ENCODE measurements at places on chromosomes 1 and 21. TPM values are rescaled to one million over a fixed set of nuclear protein-coding genes. Genes with fewer than 3 reads are reported as not detected.

The CAMK2N1 gene
- total RNA-seq = 31.9 TPM

The FCGR2B gene
- 6.4 TPM for total RNA-seq

The PDE9A gene
- 102 TPM for total RNA-seq

The LENEP gene
- not detected for total RNA-seq

The ELAPOR1 gene
- total RNA-seq = 0.33 TPM

The HDGF gene
- 122 TPM for total RNA-seq

The TRIM45 gene
- 2.3 TPM for total RNA-seq

The AZIN2 gene
- total RNA-seq = 1.4 TPM

The KRTAP12-2 gene
- total RNA-seq = not detected

DNA sequence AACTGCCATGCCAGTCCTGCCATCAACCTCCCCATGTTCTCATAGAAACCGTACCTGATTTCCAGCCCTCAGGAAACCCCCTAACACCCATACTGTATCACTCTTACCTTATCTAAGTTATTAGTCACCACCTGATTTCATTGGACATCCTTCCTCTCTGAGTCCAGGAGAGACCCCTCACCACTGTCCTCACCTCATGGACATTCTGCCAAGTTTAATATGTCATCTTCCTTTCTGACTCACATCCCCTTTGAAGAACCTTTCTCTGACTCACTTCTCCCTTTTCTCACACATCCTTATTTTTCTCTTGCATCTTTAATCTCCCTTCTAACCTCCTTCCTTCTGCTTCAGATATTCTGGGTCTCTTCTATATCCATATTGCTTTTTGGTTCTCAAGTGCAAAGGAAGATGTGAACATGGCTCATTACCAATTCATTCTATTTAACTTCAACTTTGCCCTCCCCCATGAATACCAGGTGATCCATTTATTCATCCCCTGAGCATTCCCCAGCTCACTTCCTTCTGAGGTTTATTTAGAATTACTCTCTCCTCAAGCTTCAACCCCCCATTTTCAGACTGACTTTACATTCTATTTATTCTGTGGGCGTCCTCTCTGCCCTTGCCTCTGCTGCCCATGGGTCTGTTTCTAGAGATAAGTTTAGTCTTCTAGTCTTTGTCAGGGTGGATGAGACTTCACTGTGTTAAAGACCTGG is 206.8 kb upstream of the ESRRG start:
- DNase-seq = no peak

DNA sequence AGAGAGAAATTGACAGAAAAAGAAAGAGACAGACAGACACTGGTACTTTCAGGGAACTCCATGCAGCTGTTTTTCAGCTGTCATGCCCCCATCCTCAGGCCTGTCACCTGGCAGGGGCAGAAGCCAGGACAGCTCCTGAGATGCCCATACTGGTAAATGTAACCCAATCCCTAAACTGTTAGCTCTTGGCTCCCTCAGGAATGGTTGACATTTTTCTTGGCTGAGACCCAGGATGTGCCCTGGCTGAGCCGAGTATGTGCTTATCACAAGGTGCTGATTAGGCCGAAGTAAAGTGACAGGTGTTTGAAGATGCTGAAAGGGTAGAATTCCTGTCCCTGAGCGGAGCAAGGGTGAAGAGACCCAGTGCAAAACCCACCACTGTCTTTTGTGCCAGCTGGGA is 50.7 kb downstream of the PGM1 start:
- no peak for DNase-seq

- DNase-seq = no peak
Observed at GRCh38 chr1:9434247-9435152, 104.8 kb upstream of the SLC25A33 start.

DNA sequence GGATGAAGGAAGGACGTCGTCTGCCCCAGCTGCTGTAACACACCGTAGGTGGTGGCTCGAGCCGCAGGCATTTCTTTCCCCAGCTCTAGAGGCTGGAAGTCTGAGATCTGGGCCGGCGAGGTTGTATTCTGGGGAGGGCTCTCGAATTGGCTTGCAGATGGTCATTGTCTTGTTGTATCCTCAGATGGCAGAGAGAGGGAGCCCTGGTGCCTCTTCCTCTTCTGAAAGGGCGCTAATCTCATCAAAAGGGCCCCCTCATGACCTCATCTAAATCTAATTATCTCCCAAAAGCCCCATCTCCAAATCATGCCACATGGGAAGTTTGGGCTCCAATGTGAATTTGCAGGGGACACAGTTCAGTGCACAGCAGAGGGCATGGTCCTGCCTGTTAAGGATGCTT is 109.0 kb downstream of the SIK1 start:
- DNase-seq = no peak

- DNase-seq = no peak
Observed at GRCh38 chr1:224106568-224107281, 7.2 kb upstream of the FBXO28 start.

DNA sequence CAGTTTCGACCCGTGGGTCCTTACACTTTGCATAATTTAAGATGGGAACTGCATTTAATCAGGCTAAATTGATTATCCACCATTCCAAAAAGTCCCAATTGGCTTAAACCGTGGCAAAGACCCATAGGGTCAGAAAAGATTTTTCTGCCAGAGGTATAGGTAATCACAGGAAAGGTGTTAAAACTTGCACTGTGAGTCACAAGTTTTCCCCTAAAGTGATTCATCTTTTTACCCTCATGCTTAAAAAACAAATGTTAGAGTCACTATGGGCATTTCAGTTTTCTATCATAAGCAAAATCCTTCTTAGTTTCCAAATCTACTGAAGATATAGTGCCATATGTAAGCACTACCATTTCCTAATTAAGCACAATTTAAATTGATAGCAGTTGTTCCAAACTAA is 1079.8 kb downstream of the ADGRL2 start:
- no peak for DNase-seq

DNA sequence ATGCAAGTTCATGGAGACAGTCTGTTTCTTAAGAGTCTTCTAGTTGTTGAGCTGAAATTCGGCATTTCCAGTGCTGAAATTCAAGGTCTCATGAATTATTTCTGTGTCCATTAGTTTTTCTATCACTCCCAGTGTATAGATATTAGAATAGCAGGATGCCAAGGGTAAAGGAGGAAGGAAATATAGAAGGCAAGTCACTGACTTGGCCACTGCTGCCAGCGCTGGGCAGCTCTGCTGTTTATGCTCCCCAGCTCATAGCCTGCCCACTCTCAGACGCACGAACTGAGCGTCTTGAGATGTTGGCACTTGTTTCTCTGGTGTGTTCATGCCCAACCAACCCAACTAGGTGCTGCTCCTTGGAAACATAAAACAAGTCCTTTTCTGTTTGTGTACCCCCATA is 110.1 kb downstream of the SLC45A1 start:
- DNase-seq = peak; percentile 88

GRCh38 chr1:192516776-192517297 is 58.7 kb upstream of the RGS1 start:
- DNase-seq = no peak

DNA sequence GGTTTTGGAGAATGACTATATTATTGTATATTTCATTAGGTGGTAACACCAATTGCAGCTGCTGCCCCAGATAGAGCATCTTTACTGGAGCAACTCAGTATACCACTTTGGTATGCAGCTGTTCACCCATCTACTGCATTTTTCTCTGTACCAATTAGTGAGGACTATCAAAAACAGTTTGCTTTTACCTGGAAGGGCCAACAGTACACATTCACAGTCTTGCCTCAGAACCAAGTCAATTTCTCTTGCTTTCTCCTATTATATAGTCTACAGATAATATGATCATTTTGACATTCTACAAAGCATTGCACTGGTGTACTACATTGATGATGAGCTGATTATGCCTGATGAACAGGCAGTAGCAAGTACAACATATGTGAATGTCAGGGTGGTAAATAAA is 99.3 kb downstream of the PTPRU start:
- no peak for DNase-seq

- peak; percentile 79 for DNase-seq
Observed at GRCh38 chr1:201740670-201741111, 88.3 kb upstream of the IPO9 start.

- DNase-seq = no peak
Observed at GRCh38 chr1:108678706-108679105, 13.4 kb upstream of the PRPF38B start.

GRCh38 chr1:18056545-18056944 is 51.1 kb upstream of the IGSF21 start:
- no peak for DNase-seq

GRCh38 chr1:163305441-163305840 is 16.3 kb upstream of the NUF2 start:
- no peak for DNase-seq

DNA sequence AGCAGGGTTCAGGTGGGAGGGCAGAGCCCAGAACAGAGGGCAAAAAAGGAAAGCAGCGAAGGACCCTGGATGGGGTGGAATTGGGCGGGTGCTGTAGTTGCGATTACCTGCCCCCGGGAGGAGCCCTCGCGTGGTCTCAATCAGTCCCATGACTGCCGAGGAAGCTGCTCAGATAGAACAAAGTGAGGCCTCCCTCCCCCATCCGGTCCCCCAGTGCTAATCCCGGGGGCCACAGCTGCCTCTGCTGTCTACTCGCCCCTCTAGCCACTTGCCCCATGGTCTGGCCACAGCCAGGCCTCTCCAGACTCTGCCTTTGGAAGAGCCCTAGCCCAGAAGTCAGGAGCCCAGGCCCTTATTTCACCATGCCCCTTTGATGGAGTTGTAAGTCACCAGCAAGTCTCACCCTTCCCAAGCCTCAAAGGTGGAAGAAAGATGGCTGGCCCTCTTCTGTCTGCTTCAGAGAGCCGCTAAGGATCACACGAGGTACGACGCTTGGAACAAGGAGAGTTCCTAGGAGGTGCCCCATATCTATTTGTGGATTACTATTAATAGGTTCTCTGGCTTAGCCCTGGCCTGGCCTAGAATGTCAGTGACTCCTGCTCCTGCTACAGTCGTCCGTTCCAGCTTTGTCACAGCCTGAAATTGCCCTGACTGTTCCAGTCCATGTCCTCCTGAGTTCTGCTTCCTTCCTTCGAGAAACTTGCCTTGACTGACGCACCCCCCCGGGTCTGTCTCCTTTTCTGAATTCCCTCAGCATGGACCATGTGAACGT is 16.4 kb downstream of the ECHDC2 start:
- no peak for DNase-seq

- no peak for DNase-seq
Observed at GRCh38 chr1:119380983-119381662, 12.5 kb downstream of the HAO2 start.

DNA sequence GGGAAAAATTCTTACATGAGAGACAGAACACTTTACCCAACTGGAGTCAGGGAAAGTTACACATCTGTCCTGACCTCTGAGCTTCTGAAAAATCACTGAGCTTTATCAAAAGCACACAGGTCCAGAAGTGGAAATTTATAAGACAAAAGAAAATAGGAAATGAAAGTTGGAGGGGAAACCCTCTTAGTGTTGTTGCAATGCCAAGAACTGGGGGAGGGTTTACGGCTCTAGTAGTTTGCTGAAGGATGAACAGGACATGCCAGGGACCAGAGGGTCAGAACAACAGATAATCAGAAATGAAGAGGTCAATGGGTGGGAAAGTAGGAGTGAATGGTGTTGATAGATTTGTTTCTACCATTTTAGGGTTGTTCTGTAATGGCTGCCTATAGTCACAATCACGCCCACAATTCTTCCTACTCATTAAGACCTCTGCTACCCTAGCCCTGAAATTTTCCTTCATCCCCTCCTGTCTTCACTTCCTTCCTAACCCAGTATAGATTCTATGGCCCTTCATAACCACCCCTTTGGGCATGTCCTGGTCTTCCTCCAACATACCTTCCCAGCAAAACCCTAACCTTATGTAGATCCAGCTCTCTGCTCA is 30.3 kb upstream of the FMOD start:
- no peak for DNase-seq

DNA sequence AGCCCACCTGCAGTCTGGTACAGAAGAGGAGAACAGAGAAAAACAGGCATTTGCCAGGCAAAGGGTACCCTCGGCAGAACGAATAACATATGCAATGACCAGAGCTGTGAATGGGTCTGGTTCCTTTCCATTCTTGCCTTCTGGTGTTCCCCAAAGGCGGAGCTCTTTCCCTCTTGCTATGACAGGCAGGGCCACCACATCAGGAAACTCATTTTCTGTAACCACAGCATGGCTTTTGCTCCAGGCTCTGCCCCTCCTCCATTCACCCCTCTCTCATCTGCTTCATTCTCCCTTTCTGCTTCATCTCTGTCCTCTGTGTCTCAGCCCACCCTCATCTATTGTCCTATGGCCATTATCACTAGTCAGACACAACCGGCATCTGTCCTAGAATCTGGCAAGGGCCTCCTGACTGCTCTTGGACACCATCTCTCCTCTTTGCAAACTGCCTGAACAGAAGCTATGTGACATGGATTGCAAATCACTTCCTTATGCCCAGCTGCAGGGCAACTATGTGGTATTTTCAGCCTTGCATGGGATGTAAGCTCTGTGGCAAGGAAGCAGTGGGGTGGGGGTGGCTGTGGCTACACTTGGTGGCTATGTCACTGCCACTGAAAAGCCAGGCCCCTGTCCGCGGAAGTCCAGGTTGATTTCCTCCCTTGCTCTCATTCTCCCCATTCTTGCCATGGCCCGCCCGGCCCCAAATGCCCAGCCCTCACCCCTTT is 78.8 kb upstream of the ABCD3 start:
- DNase-seq = no peak

DNA sequence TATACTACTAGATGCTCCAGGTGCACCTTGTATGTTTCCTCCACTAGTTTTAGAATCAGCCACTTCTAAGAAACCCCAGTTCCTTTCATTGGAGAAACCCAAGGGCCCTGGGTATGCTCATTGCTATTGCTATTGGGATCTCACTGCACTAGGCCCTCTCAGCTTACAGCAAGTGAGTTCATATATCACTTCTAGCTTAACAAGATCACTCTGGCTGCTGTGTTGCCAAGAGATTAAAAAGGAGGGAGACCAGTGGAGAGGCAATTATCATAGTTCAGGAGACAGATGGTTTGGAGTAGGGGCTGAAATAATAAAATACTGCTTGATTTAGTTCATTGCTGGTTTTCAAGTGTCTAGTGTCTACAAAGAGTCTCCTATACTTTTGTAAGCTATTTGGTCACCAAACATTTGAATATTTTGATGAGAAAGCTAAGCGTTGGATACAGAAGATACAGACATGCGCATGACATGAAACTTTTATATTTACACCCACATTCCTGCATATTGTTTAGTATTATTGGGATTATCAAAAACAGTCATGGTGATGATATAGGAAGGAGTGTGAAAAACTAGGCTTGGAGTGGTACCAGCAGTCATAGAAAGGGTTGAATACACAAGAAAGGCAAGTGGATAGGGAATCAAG is 671.9 kb downstream of the ADGRL2 start:
- DNase-seq = no peak

DNA sequence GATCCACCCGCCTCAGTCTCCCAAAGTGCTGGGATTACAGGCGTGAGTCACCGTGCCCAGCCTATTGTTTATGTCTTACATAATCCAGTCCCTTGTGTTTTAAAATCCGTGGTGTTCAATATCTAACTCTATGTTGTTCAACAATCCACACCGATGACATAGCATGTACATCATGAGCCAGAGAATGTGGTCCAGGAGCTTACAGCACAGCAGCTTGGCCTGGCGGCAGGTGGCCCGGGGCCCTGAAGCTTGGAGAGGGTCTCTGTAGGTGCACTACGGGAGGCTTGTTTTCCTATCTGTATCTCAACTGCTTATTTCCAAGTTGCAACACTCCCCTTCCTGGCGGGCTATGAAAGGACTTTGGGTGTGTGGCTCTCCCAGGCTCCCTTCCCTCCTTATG is 138.4 kb downstream of the ADSS2 start:
- DNase-seq = no peak

- DNase-seq = no peak
Observed at GRCh38 chr1:50936321-50936720, 23.7 kb downstream of the FAF1 start.

All from sigmoid colon (tissue), 7 donors.